ENCODE measurements at places on chromosomes 11 and 22. TPM values are rescaled to one million over a fixed set of nuclear protein-coding genes. Genes with fewer than 3 reads are reported as not detected.

Gene TRIM66
- polyA plus RNA-seq = 6.0 TPM

Gene OR52I2
- polyA plus RNA-seq = not detected

Gene OSBP2
- 1.4 TPM for polyA plus RNA-seq

Gene CBLIF
- polyA plus RNA-seq = 2.1 TPM

Gene SLC35F2
- 21.5 TPM for polyA plus RNA-seq

Gene SBF2
- polyA plus RNA-seq = 17.4 TPM

Gene POU2AF2
- polyA plus RNA-seq = 1.00 TPM

Gene SHANK2
- 5.1 TPM for polyA plus RNA-seq

Gene APLNR
- not detected for polyA plus RNA-seq

Gene GATD1
- 12.2 TPM for polyA plus RNA-seq

Gene FAM83F
- polyA plus RNA-seq = 17.4 TPM

Gene VSIG10L2
- not detected for polyA plus RNA-seq

Gene XKR3
- polyA plus RNA-seq = not detected

Gene MYOD1
- polyA plus RNA-seq = not detected

Gene ACRV1
- polyA plus RNA-seq = 0.19 TPM

Gene SEC14L3
- not detected for polyA plus RNA-seq

Gene ARHGAP20
- polyA plus RNA-seq = 1.1 TPM

Gene PGA5
- 0.54 TPM for polyA plus RNA-seq

Gene RRAS2
- 16.1 TPM for polyA plus RNA-seq

Gene E2F8
- 4.7 TPM for polyA plus RNA-seq

Gene ARFIP2
- 67.8 TPM for polyA plus RNA-seq

Gene MCHR1
- 0.39 TPM for polyA plus RNA-seq

Gene OMP
- 2.7 TPM for polyA plus RNA-seq

Gene INS
- polyA plus RNA-seq = 0.58 TPM

Gene LRRC56
- 2.7 TPM for polyA plus RNA-seq

Gene LRRN4CL
- 0.27 TPM for polyA plus RNA-seq

Gene TEX12
- 0.13 TPM for polyA plus RNA-seq

Gene OR6T1
- polyA plus RNA-seq = not detected

Gene KCTD17
- 10.9 TPM for polyA plus RNA-seq

Gene PRODH
- polyA plus RNA-seq = 8.1 TPM

Gene PTDSS2
- polyA plus RNA-seq = 20.3 TPM

Gene PPP1R14B
- polyA plus RNA-seq = 147 TPM

Gene ADM
- 29.7 TPM for polyA plus RNA-seq

All from small intestine (tissue), 16 donors.